ENCODE measurements at places on chromosomes 5 and 9.

- no peak overlapping the region for H3K27ac ChIP-seq
- H3K4me3 ChIP-seq, result no peak overlapping the region
- H3K4me1 ChIP-seq, result peaks cover 1% of the 10 kb centered on the region
- H3K36me3 ChIP-seq, result no peaks in the 10 kb centered on the region
These were observed 104.8 kb upstream of the CLINT1 start for GRCh38 chr5:157963761-157964160.

DNA sequence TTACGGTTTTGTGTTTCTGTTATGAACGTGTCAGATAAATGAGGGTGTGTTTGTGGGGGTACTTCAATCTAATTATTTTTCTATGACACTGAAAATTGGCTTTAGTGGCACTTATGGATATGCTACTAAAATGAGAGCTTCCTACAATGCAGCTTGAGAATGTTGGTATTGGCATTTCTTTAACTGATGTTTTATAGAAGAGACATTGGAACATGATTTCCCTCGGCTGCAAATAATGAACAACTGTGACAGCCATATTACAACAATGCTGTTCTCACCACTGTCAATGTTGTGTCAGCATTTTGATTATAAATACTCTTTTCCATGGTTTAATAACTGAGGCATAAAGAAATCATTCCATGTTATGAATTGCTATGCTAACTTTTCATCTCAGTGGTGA lies 279.4 kb downstream of the KDM4C start:
- H3K4me3 ChIP-seq, result no peak overlapping the region
- no peaks in the 10 kb centered on the region for H3K27me3 ChIP-seq

DNA sequence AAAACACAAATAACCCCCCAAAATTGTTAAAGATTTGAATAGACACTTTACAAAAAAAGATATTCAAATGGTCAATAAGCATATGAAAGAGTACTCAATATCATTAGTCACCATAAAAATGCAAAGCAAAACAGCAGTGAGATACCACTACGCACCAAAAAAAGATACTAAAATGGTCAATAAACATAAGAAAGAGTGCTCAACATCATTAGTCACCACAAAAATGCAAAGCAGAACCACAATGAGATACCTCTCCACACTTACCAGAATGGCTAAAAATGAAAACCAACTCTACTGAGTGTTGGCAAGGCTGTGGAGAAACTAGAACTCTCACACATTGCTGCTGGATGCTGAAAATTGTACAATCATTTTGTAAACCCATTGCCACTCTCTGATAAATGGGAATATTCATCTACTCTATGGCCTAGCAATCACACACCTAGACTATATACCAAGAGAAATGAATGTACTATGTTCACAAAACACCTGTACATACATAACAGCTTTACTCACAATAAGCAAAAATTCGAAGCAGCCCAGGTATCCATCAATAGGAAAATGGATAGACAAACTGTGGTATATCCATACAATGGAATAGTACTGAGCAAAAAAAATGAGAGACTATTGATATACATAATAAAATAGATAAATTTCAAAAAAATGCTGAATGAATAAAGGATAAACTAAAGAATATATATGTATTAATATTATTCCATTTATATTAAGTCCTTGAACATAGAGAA lies 205.0 kb upstream of the DAPK1 start:
- no peaks in the 10 kb centered on the region for H3K27me3 ChIP-seq
- no peak overlapping the region for H3K27ac ChIP-seq
- no peaks in the 10 kb centered on the region for H3K36me3 ChIP-seq
- no peaks in the 10 kb centered on the region for H3K4me1 ChIP-seq
- no peak for DNase-seq

DNA sequence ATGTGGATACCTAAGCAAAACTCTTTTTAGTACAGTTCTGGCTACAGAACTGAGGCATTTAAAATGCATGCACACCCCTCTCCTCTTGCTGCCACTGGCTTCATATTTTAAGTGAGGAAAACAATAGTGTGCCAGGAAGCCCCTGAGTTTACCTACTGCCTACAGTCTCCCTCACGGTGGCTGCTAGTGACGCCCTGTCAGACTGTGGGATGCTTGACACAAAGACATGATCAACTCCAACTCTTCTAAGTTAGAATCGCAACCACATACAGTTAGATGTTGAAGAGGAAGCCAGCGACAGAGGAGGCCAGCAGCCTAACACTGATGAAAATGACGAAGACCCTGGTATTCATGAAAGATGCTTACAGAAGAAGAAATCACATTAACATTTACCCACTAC lies 1.3 kb downstream of the SEC16A start:
- H3K4me1 ChIP-seq, result no peaks in the 10 kb centered on the region
- H3K36me3 ChIP-seq, result no peaks in the 10 kb centered on the region
- no peak overlapping the region for H3K27ac ChIP-seq
- H3K4me3 ChIP-seq, result no peak overlapping the region
